ENCODE measurements at places on chromosomes 3 and 15.

DNA sequence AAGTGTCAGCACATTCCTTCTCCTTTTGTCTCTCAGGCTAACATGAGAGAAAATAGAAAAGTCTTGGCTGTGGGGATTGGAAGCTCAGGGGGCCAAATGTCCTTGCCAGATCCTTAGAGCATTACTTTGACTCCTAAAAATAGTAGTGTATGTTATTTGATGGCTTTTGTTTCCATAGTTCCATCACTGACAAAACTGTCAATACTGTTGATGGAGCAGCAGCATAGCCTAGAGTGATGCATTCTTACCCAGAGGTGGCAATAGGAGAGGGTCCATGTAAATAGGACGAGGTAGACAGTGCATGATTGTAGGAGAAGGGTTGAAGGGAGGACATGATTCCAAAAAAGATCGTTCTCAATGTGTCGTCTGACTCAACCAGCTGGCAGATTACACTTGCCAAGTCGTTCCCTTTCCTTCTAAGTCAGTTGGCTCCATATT lies 282.7 kb upstream of the TPRG1 start:
- no peak for DNase-seq

- DNase-seq, result no peak
Measured at GRCh38 chr3:186307594-186308221, 54.3 kb downstream of the DGKG start.

DNA sequence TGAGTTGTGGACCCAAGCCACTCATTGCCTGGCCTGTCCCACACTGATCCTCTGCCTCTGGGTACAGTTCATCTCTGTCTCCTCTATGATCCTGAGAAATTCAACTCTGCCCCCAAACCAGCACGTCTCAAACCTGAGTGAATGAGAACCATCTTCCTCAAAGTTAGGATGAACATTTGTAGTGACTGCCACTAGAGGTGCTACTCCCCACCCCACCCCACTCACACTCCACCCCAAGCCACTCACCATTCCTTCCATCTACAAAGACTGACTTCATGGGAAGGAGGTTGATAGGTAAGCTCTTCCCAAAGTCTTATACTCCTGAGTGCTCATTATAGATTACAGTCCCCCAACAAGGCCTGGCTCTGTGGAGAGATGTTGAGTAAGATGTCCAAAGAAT lies 43.8 kb downstream of the NEK10 start:
- no peak for DNase-seq

GRCh38 chr15:34976743-34977142 lies 7.2 kb upstream of the AQR start:
- DNase-seq, result no peak

DNA sequence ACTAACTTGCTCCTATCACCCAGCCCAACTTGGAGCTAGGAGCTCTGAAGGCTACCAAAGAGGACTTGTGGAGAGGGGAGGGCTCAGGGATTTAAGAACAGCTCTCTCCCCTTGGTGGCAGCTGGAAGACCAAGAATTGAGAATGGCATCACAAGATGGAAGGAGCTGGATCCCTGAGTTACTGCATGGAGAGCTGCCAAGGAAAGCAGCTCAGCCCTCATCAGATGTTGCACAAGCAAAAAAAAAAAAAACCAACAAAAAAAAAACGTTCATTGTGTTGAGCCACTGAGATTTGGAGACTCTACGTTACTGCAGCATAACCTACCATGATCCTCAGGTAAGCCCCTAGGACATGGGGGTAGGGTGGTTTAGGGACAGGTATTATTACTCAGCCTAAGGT lies 41.0 kb downstream of the ITGB5 start:
- no peak for DNase-seq

GRCh38 chr3:51929420-51930003 lies 12.2 kb downstream of the RRP9 start:
- no peak for DNase-seq

DNA sequence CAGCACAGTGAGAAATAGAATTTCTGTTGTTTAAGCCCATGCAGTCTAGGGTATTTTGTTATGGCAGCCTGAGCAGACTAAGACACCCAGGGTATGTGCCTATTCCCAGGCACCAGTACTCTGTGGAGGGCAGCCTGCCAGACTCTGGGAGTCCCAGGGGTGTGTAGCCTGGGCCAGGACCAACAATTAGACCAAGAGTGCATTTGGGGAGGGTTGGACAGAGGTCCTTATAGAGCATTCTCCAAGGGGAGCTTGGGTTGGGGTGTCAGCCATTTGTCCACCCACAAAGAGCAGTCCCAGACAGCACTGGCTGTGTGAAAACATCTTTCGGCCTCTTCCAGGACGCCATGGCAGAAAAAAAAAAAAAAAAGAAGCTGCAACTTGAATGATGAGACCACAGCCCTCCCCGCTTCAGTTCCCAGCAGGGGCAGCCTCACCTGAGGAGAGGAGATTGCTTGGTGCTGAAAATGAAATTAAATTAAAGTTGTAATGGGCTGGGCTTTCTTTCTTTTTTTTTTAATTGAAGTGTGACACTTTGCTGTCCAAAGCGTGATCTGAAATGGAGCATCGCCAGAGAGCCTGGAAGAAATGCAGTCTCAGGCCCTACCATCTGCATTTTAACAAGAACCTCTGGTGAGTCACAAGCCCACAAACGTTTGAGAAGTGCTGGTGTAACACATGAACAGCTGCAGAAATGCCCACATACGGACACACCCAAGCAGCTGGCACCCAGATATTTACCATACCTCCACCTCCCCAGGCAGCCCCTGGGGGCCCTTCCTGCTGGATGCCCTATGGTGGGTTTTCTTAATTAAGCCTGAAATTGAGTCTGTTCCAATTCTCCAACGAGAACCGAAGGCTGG lies 21.3 kb upstream of the CAV3 start:
- DNase-seq, result no peak

- no peak for DNase-seq
Measured at GRCh38 chr3:10377148-10377725, 56.3 kb upstream of the SEC13 start.

DNA sequence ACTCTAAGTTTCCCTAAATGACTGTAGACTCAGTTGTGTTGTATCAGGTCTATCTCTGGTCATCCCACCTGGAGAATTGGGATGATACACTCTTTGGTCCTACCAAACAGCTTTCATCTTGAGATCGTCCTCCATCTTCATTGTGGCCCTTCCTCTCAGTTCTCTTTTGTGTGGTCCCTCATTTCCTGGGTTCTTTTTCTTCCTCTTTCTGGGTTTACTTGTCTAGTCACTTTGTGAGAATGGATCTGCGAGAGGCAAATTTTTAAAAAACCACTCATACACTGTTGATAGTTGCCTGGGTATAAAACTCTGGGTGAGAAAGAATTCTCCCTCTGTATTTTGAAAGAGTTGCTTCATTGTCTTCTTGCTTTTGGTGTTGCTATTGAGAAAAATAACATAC lies 6.0 kb upstream of the AMOTL2 start:
- no peak for DNase-seq

- peak; percentile 54 for DNase-seq
Measured at GRCh38 chr3:169661361-169662131, 2.0 kb downstream of the MECOM start.

DNA sequence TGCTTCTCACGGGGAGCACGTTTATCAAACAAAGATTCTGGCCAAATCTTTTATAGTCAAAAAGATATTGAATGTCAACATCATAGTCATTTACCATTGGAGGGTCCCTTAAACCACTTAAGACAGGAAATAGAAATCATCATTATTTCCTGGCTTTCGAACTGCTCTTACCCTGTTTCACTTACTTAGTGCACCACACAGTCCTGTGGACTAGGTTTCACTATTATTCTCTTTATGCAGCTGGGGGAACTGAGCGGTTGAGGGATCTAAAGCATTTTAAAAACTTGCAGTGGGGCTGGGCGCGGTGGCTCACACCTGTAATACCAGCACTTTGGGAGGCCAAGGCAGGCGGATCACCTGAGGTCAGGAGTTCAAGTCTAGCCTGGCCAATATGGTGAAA lies 13.7 kb upstream of the TPRG1 start:
- DNase-seq, result no peak

DNA sequence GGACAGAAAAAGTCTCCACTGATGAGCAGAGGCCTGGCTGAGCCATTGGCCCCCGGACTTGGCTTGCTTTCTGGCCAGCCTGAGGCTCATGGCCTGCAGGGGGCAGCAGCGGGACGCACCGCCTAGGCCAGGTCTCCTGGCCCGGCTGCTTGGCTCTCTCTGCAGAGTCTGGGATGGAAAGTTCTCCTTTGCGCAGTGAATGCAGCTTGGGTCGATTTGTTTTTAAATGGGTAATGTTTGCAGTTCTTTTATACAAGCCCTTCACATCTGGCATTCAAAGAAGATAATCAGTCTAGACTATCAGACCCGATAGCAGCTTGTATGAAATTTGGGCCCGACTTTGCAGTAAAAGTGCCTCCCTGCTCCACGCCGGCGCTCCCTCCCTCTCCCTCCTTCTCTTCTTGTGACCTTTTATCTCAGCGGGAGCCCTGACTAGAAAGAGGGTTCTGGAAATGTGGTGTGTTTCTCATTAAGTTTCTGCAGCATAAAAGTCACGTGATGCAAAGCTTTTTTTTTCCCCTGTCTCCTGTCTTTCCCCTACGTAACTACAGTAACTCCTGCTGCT lies 59.9 kb downstream of the ZNF621 start:
- DNase-seq, result peak; percentile 40

DNA sequence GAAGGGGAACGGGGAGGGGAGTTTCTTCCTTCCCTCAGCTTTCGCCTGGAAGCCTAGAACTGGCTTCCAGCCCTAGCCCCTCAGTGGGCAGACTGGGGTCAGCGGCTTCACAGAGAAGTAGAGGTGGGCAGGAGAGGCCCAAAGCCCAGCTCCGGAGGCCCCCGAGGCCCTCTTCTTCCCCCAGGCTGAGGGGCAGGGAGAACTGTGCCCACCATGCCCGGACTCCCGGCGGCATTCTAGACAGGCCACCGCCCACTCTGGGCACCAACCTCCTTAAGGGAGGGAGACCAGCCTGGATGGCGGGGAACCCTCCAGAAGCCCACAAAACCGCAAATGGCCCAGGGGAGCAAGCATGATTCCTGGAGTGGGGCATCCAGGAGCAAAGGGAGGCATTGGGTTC lies 17.9 kb downstream of the HAPLN3 start:
- no peak for DNase-seq

GRCh38 chr3:32310918-32311839 lies 72.7 kb downstream of the CMTM8 start:
- no peak for DNase-seq

- no peak for DNase-seq
Measured at GRCh38 chr15:49473031-49473430, 50.0 kb downstream of the FGF7 start.

GRCh38 chr3:170499562-170500156 lies 81.0 kb downstream of the CLDN11 start:
- DNase-seq, result peak; percentile 23

DNA sequence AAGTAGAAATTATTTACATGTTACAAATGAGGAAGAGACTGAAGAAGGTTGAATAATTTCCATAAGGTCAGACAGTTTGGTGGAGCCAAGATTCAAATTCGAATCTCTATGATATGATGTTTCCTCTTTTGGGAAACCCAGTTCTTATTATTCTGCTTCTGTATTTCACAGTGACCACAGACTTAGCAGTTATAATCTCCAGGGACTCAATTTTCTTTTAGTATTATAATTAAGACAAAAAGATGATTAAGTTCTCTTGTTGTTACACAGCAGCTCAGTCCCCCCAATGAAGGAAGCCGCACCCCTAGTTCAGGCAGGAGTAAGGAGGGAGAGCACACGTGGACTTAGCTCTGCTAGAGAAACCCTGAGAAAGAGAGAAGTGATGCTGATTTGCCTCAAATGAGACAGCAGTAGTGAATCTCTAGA lies 130.6 kb downstream of the CCNL1 start:
- DNase-seq, result no peak

DNA sequence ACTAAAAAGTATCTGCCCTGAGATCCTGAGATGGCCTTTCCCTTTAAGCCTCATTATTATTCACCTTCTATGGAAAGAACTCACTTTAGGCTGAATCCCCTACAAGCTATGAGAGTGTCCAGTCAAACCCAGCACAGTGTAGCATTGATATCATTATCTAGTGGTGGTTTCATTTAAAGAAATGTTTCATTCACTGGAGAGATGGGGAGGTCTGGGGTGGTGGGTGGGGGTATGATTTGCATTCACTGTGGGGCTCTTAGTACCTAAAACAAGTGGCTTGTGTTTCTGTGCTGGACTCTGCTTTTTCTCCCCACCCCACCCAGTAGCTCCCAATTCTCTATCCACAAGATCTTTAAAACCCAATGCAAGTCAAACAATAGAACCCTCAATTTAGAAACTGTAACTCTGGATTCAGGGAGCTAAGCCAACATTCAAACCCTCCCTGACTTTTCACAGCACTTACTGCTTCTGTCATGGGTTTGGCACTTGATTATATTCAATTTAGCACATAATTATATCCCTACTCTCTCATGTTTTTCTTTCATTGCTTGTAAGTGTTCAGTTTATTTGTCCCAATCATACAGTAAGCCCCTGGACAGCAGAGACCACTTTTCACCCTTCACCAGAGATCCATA lies 310.5 kb upstream of the THBS1 start:
- DNase-seq, result no peak

GRCh38 chr3:10780243-10780642 lies 35.8 kb upstream of the SLC6A11 start:
- DNase-seq, result no peak

- no peak for DNase-seq
Measured at GRCh38 chr15:88629071-88629470, 7.9 kb downstream of the AEN start.

- no peak for DNase-seq
Measured at GRCh38 chr15:34233614-34234013, 8.8 kb downstream of the EMC4 start.

- no peak for DNase-seq
Measured at GRCh38 chr3:10520072-10520471, 14.7 kb upstream of the ATP2B2 start.

GRCh38 chr3:81622395-81622794 lies 139.1 kb downstream of the GBE1 start:
- no peak for DNase-seq

GRCh38 chr3:882533-882932 lies 210.3 kb upstream of the CNTN6 start:
- no peak for DNase-seq

GRCh38 chr3:59734061-59734460 lies 684.2 kb upstream of the CFAP20DC start:
- DNase-seq, result no peak

DNA sequence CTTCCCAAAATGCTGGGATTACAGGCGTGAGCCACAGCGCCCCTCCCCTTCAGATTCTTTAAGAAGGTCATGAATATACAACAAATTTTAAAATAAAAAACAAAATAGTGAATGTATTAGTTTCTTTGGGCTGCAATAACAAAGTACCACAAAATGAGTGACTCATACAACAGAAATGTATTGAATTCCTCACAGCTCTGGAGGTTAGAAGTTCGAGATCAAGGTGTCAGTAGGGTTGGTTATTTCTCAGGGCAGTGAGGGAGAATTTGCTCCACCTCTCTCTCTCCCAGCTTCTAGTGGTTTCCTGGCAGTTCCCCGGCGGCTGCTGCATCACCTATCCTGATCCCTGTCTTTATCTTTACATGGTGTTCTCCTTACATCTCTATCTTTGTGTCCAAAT lies 804.0 kb downstream of the ROBO1 start:
- no peak for DNase-seq

GRCh38 chr3:24351779-24352469 lies 142.7 kb downstream of the THRB start:
- no peak for DNase-seq

- DNase-seq, result no peak
Measured at GRCh38 chr3:195194559-195195206, 76.3 kb downstream of the XXYLT1 start.
